ENCODE measurements at places on chromosomes 1 and 21.

DNA sequence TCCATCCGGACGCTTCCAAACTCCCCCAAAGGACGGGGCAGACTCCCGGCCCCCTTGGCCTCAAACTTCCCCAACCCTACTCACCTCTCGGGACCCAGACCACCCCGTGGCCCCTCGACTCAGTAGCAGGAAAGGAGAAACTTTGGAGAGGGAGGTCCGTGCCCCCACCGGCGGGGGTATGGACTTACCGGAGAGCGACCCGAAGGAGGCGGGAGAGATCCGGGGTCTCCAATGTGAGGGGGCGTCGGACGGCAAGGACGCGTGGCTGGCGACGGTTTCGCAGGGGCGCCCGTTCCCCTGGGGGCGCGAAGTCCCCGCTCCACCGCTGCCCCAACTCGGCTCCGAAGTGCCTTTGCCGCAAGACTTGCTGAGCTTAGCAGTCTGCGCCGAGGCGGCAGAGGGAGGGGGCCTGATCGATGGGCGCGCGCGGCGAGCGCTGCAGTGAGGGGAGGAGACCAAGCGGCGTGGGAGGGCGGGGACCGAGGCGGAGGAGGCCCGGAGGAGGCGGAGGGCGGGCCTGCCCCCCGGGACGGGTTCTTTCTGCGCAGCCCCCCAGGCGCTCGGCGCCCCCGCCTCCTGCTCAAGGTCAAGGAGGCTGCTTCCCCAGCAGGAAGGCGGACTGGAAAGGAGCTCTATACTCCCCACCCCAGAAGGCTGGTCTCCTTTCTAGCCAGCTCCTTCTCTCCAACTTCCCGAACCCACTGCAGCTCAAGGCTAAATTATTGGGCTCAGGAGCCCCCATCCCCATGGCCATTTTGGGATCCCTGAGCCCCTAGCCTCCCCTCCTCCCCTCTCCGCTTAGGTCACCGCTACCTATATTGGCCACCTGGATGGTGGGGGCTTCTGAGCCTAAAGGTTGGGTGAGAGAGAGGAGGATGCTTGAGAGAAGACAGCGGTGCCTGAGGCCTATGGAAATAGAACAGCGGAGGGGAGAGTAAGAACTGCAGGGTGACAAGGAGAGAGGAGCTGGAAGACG is at the start of gene SYT2:
Gene SYT2 (minus strand): TSS at position 385 of the 976 bp plus-strand sequence. CDS start 104,682 bp downstream, outside the sequence.
- no peak for DNase-seq

GRCh38 chr1:220685879-220686278 is 4.3 kb upstream of the C1orf115 start:
- no peak for DNase-seq

GRCh38 chr1:111483876-111484275 is 10.1 kb downstream of the C1orf162 start:
- no peak for DNase-seq

DNA sequence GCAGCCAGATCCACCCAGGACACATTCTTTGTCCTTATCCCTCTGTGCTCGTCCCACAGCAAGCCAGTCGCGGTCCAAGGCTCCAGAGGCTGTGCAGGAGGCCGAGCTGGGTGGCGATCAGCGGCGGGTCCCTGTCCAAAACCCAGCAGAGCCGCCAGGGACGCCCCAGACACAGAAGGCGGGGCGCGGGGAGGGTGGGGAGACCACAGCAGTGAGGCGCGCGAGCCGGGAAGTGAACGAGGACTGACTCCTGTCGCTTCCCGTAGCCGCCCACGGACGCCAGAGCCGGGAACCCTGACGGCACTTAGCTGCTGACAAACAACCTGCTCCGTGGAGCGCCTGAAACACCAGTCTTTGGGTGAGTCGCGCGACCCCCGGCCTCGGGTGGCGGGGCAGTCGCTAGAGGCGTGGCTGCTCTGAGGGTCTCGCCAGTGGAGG is at the start of gene LGALS8:
Gene LGALS8 (plus strand): TSS at position 279 of the 438 bp plus-strand sequence. CDS start 2,089 bp downstream, outside the sequence.
- DNase-seq, result peak; percentile 35

GRCh38 chr1:207810173-207810572 is 58.3 kb downstream of the CD46 start:
- no peak for DNase-seq

- DNase-seq, result peak; percentile 35
Observed at GRCh38 chr1:173420330-173420806, 56.8 kb upstream of the PRDX6 start.

- DNase-seq, result no peak
Observed at GRCh38 chr1:81406292-81406999, 394.3 kb upstream of the ADGRL2 start.

DNA sequence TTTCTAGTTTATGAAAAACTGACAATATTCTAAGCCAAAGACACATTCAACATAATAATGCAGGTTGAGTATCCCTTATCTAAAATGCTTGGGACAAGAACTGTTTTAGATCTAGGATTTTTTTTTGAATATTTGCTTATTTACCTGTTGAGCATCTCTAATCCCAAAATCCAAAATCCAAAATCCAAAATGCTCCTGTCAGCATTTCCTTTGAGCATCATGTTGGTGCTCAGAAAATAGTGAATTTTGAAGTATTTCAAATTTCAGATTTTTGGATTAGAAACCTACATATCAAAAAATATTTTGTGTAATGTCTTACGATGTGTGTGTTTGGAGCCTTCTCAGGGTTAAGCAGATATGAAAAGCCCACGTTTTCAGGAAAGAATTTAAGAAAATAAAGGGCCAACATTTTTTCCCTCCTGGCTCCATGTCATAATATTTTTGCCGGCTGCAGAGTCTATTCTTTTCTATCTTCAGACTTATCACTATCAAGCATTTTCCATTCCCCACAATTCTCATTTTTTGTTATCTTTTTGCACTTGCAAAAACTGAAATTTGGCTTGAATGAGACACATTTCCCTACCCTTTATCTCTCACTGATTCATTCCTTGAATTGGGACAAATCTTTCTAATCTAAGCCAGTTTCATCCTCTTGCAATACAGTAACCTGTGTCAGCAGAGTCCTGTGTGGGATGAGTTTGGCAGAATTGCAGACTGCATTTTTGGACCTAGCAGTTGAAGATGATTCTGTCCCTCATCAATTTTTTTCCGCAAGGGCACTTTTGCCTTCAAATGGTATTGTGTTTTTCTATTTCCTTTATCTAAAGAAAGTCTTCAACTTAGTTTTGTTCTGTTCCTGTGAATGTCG is 233.9 kb downstream of the DISC1 start:
- no peak for DNase-seq

DNA sequence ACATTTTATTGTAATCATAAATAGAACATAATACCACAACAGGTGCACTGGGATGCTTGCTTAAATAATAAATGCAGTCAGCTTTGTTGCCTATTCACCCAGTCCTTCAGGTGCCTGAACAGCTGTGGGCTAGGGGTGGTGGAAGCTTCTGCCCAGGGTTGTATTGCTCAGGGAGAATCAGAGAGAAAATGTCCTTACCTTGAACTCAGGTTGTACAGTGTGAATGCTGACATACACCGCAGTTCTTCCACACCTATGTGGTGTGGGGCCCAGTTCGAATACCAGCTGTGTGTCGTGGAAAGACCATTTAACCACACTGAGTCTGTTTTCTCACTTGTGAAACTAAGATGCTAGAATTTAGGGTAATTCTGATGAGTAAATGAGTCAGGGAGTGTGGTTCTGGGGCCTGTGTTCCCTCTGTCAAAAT is 115.7 kb upstream of the ATP1A1 start:
- DNase-seq, result no peak

DNA sequence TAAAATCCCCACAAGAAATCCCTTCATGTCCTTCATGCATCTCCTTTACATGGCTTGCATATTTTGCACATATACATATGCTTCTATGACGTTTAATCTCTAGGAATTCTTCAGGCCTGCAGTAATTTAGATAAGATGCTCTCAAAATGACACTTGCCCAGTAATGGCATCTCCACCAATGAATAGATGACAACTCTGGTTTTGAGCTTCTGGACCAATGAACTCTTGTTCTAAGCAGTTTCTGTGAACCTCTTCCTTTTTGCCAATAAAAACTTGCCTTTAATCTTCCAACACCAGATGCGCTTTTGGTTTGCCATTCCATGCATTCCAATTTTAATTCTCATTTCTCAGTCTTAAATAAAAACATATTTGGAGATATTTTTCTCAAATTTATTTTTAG is 189.8 kb upstream of the OLFM3 start:
- no peak for DNase-seq

DNA sequence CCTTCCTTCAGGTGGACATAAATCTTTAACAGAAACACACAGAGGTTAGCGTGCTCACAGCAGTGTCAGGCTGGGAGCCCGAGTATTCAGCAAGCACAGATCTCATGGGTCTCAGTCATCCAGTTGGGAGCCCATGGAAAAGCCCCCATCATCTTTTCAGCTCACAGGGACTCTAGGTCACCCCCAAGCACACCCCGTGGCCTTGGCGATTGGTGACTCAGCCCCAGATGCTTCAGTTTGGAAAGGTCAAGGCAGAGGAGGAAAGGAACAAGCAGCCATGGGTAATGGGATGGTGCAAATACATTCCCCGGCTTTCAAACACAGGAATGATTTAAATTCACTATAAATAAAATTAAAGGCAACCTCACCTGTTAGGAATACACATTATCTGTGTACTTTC is 88.9 kb downstream of the PGBD5 start:
- DNase-seq, result no peak

All from NCI-H1417 treated with DMSO at 0.1 percent for 48 hours (cell line).